ENCODE measurements at places on chromosomes 16 and 17. TPM values are rescaled to one million over a fixed set of nuclear protein-coding genes. Genes with fewer than 3 reads are reported as not detected.

TBC1D3H gene
- total RNA-seq, result not detected

METRN gene
- 132 TPM for total RNA-seq

TNFSF13 gene
- 5.1 TPM for total RNA-seq

SOX15 gene
- 162 TPM for total RNA-seq

XAF1 gene
- 0.21 TPM for total RNA-seq

CD300A gene
- total RNA-seq, result not detected

AOC2 gene
- total RNA-seq, result 0.92 TPM

TMEM235 gene
- not detected for total RNA-seq

AP1G1 gene
- 59.5 TPM for total RNA-seq

PCYT2 gene
- total RNA-seq, result 54.8 TPM

IKZF3 gene
- total RNA-seq, result 0.21 TPM

IGFALS gene
- total RNA-seq, result not detected

RNF151 gene
- not detected for total RNA-seq

ASIC2 gene
- not detected for total RNA-seq

GLIS2 gene
- 3.2 TPM for total RNA-seq

IL17C gene
- total RNA-seq, result not detected

ZNF469 gene
- total RNA-seq, result 0.60 TPM

FA2H gene
- 1.7 TPM for total RNA-seq

TBC1D3D gene
- not detected for total RNA-seq

FAM171A2 gene
- total RNA-seq, result 5.6 TPM

KRTAP4-1 gene
- total RNA-seq, result not detected

All from airway epithelial cell (primary cell).